Stimulated activated CD8-positive, alpha-beta memory T cell treated with anti-CD3 and anti-CD28 coated beads, Interleukin-15, amount 100 ng/mL, for 48 hours (primary cell): ENCODE measurements at places on chromosomes 1 and 21.
A peak's percentile ranks its signal among the peaks of the same experiment; 100 is the strongest.

- DNase-seq: no peak
Measured at GRCh38 chr1:181789395-181789794, 272.1 kb downstream of the ZNF648 start.

DNA sequence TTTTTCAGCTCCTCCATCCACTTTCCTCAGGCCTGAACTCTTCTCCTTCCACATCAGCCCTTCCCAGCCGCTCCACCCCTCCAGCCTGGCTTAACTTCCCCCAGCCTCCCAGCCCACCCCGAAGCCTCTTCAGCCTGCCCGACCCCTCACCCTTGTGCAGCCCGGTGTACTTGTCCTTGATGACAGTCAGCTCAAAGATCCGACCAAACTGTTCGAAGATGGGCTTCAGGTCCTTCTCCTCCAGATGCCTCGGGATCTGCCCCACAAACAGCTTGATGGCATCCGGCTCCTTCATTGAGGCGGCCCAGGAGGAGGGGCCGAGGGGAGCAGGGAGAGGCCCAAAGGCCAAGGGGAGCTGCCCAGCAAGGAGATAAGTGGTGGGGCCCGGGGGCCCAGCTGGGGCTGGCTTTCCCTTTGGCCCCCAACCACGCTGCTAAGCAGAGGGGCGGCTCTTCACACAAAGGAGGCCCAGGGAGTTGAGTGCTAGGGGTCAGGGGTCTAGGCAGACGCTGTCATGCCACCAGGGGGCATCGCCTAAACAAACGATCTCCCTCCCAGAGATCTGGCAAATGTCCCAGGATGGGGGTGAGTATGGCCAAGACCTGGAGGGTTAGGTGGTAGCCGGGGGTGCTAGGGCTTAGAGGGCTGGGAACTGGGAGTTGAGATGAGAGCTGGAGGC is 738 bp downstream of the CELF3 start:
- no peak for DNase-seq

DNA sequence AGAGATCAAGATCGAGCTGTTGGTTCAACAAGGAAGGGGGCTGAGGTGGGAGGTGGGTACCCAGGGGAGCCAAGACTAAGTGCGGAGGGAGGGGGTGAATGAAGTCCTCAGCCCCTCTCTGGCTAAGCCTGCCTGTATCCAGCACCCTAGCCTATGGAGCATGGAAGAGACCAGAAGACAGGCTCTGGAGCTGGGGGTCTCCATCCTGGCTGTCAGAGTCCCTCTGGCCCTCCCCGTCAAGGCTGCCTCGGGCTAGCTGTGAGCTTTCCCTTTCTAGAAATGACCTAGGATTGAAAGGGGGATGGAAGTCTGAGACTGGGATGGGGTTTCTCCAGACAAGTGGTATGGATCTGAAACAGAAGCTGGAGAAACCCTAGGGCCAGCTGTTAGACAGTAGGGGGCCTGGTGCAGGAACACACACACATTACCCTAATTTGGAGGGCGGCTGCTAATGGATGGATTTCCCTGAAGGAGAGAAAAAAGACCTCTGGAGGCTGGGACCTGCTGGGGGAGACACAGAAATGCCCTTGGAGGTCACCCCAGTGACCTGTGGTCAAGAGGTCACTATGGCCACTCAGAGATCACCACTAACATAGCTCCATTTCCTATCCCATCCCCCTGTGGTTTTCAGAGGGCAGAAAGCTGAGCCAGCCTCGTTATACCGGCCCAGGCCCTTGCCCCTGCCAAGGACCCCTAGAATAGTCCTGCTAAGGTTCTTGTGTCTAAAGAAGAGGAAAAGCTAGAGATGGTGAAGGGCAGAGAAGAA is 107.8 kb downstream of the TMEM53 start:
- no peak for DNase-seq

GRCh38 chr1:153566414-153567371 is 1.0 kb upstream of the S100A2 start:
- peak; percentile 88 for DNase-seq

DNA sequence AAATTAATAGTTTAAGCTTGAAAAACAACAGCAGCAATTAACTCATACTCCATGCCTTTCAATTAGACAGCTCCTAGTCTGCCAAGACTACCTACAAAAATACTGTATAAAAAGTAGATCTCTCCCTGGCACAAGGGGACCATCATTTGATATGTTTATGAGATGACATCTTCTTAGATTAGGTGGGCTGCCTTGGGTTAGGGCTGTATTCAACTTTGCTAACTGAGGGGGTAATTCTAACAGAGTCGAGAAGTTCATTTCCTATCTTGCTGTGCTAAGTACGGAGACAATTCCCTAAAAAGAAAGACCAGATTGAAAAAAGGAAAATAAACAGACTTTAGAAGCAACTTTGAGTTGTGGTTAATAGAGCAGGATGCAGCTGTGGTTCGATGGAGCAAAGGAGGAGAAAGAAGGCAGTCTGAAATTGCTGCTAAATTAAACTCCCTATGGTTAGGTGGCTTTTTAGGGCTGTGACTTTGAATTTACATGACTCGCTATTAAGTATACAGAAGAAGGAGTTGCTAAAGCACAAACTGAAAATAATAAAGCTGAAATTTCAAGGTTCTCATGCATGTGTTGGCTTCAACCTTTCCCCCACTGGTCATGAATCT is 75.4 kb downstream of the CDC7 start:
- DNase-seq: no peak

GRCh38 chr1:31412732-31413404 is at the start of gene SERINC2:
SERINC2 (plus strand) TSS chr1:31413213; CDS start chr1:31413266, 53 bp downstream.
- no peak for DNase-seq

DNA sequence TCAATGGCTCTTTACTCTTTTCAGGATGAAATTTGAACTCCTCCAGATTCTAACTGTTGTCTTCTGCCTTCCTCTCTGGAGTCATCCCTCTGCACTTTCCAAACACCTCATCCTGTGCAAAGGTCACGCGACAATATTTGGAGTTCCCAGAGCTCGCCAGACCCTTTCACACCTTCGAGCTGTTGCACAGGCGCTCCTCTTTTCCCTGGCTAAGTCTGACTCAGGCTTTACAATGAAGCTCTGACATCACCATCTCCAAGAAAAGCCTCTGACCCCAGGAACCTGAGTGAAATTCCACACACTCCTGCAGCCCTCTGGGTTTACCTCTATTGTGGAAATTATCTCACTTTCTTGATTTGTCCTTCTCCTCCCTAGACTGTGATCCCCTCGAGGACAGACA is 270.3 kb downstream of the RGS7 start:
- no peak for DNase-seq

DNA sequence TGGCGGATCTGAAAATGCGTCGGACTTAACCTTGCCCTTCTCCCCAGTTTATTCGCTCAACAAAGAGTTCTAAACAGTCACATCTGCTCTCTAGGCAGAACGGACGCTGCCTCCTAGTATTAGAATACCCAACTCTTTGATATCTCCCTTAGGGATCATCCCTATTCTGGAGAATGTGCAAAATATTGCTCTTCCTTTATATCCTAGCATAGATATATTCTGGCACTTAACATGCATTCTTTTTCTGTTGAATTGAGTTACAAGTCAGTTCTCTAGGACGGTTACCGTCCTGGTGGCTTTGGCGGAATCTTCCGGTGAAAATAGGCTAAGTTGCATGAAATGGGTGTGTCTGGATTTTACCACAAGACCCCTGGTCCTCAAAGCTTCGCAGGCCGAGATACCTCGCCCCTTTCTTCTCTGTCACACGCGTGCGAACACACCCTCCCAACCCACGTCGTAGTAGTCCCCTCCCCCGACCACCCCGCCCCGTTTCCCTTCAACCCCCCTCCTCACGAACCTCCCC is 501 bp upstream of the DNAJC6 start:
- DNase-seq: no peak

GRCh38 chr1:71296551-71297134 is 215.8 kb upstream of the ZRANB2 start:
- DNase-seq: no peak

GRCh38 chr1:243489681-243490546 is 234.1 kb downstream of the SDCCAG8 start:
- DNase-seq: no peak

DNA sequence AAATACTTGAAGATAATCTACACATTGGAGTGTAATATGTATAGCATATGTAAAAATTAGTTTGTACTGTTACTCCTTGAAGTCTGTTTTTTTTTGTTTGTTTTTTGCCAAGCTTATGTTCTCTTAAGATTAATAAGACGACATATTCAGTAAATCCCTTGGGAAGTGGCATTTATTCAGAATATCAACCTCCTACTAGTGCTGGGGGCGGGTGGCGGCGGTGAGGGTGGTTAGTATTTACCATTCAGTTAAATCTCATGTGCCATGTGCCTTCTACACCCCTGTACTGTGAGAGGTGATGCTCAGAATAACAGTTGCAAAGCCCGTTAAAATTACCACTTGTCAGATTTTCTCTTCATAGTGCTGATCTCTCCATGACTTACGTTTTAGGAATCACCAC is 3.0 kb downstream of the BACH1 start:
- DNase-seq: no peak
